Stimulated activated CD8-positive, alpha-beta memory T cell treated with anti-CD3 and anti-CD28 coated beads, Interleukin-15, amount 100 ng/mL, for 4 hours (primary cell): ENCODE measurements at places on chromosomes 6 and 20.

- DNase-seq, result no peak
Observed at GRCh38 chr6:32131439-32131948, 1.4 kb upstream of the FKBPL start.

DNA sequence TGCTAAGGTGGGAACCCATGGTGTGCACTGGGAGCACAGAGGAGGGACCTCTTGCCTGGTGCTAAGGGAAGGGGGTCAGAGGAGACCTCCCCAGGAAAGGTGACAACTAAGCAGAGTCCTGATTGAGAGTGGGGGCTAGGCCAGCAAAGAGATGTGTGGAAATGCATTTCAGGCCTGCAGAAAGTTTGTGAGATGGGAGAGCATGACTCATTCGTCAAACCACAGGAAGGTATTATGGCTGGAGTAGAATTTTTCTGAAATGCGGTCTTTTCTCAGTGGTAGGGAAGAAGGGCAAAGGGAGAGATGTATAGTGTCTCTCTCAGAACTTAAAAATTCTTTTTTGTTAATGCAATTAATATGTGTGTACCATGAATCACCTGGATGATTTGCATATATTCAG is 23.6 kb upstream of the EDN1 start:
- no peak for DNase-seq

GRCh38 chr6:12058172-12058961 is 46.3 kb downstream of the HIVEP1 start:
- DNase-seq, result no peak

GRCh38 chr6:163375361-163375760 is 39.2 kb upstream of the QKI start:
- DNase-seq, result no peak

GRCh38 chr20:5039255-5039657 is 37.9 kb upstream of the SLC23A2 start:
- DNase-seq, result peak; percentile 43

GRCh38 chr6:163720460-163721235 is 306.1 kb downstream of the QKI start:
- no peak for DNase-seq

GRCh38 chr6:1612974-1613306 is 3.2 kb downstream of the FOXC1 start:
- DNase-seq, result no peak

- DNase-seq, result no peak
Observed at GRCh38 chr6:32991972-32992371, 17.4 kb downstream of the HLA-DOA start.

- no peak for DNase-seq
Observed at GRCh38 chr6:127120023-127120786, 1.7 kb downstream of the RSPO3 start.

GRCh38 chr20:40979247-40979646 is 49.4 kb upstream of the TOP1 start:
- DNase-seq, result no peak

DNA sequence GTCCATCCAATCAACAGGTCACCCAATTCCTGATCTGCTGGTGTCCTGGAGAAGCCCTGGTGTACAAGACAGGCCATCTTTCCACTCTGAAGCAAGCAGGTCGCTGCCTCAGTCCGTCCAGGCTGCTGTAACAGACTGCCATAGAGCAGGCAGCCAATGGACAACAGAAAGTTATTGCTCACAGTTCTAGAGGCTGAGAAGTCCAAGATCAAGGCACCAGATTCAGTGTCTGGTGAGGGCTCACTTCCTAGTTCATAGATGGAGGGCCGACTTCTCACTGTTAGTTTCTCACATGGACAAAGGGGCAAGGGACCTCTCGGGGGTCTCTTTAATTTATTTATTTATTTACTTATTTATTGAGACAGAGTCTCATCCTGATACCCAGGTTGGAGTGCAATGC is 74.8 kb downstream of the CD24 start:
- DNase-seq, result no peak

GRCh38 chr6:128763599-128764300 is 119.2 kb upstream of the LAMA2 start:
- no peak for DNase-seq

DNA sequence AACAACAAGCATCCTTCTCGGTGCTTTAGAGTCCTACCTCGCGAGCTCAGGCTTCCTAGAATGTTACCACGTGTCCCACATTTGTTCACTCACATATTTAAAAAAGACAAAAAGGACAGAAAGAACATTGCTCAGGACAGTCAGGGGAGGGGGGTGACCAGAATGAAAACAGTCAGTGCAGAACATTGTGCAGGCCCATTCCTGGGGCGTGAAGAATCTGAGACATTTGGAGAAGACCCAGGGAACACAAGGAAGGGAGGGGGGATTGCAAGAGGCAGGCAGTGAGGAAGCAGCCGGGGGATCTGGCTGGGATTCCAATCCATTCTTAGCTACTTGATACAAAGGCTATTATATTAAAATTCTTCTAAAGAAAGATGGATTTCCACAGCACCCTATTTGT is 270.4 kb upstream of the CITED2 start:
- no peak for DNase-seq

DNA sequence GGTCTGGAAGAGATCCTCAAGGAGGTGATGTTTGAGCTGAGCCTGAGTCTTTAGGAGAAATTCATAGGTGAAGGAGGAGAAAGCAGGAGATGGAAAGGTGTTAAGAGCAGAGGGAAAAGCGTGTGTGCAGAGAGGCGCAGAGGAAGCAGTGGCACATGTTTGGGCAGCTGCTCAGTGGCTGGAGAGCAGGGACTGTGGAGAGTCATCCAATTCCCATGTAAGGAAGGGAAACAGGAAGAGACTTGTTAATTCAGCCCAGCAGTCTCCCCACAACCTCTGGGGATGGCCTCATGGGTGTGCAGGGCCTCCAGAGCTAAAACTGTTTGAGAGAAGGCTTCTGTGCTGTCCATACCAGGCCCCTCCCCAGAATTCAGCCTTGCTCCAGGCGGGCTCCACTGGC is 16.2 kb downstream of the AAR2 start:
- no peak for DNase-seq
